ENCODE measurements at places on chromosomes 11 and 22.

DNA sequence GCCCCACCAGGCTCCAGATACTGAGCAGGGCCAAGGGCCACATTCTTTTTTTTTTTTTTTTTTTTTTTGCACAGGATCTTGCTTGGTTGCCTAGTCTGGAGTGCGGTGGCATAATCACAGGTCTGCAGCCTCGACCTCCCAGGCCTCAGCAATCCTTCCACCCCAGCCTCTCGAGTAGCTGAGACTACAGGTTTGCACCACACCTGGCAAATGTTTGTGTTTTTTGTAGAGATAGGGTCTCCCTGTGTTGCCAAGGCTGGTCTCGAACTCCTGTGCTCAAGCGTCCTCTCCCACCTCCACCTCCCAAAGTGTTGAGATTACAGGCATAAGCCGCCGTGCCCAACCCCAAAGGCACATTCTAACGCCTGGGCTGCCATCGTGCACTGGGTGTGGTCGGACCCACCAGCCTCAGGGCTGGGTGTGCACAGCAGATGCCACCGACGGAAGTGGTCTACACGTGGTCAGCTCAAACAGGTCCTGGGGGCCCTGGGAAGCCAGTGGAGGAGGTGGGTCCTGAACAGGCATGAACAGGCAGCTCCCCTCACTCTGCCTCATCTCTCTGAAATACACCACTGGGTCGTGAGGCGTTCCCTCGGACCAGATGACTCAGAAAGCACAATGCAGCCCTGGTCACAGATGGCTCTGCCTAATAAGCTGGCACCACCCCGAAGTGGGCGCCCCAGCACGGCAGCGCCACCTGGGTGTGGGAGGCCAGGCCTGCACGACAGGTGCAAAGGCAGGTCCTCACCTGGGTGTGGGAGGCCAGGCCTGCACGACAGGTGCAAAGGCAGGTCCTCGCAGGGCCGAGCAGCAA, 5.1 kb upstream of the B4GALNT4 start:
- DNase-seq: no peak

DNA sequence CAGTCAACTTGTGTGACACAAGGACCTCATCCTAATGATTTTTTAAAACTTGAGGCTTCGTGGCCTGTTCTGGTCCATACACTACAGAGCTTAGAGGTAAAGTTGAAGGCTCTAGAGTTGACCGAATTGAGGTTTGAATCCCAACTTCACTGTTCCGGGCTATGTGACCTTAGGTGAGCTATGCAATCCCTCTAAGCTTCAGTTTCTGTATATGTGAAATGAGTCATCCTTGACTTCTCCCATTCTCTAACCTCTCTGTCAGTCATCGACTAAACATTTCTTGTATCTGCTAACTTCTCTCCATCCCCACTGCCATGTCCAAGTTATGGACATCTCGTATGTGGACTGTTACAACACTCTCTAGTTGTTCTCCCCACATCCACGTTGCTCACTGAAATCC, 178.2 kb upstream of the TMEM45B start:
- DNase-seq: no peak

GRCh38 chr22:43300891-43301676, 42.1 kb downstream of the SCUBE1 start:
- no peak for DNase-seq

- DNase-seq: no peak
Observed at GRCh38 chr11:14444441-14445189, 55.0 kb downstream of the COPB1 start.

DNA sequence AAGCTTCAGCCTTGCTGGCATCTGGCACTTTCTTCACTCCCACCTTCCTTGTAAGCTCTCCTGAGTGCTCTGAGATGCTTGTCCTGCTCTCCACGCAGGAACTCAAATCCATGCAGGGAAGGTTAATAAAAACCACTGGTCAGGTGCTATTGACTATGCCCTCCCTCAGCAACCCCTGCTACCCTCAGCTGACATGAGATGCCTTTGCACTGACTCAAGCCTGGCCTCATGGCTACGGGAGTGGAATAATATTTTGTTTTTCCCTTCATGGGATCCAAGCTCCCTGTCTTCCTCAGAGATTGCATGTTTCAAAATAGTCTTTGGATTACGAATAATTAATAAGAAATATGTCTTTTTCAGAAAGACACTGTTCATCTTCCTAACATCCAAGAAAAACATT, 31.7 kb upstream of the ABCC8 start:
- no peak for DNase-seq

- no peak for DNase-seq
Observed at GRCh38 chr22:38981005-38981991, 849 bp upstream of the APOBEC3B start.

GRCh38 chr11:11010624-11011127, 152.8 kb upstream of the ZBED5 start:
- DNase-seq: no peak

DNA sequence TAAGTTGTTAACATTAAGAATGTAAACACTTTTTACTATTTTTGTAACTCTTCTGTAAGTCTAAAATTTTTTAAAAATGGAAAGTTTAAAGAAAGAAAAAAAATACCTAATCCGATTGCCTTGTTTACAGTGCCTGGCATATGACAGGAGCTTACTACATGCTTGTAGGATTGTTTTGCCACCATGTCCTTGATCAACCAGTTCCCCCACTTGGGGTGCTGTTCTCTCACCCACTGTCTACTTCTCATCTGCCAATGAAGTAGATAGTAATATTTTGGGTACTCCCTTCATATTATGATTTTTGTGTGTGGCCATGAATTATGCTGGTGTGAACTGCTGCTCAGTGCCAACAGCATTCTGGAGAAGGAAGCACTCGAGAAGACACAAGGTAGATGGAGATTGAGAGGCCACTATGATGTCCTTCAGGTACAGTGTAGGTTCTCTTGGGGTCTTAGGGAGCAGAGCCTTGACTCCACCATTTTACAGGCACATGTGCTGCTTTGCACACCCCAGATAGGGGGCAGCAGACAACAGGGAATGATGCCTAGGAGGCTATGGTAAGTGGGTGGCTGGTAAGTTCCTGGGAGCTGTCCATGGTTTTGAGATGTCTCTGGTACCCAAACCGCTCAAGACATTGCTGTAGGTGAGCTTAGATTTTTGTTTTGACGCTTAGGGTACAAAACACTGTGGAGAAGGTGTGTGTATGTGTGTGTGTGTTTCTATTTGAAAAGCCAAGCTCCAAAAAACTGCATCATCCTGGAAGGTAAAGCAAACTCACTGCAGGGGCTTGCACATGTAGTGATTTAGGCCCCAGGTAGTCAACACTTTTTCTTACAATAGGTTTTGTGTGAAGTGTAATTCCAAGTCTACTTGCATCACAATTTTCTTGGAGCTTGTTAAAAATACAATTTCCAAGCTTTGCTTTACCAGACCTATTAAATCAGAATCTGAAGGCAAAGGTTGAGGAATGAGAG, 494.5 kb upstream of the LARGE1 start:
- no peak for DNase-seq

GRCh38 chr11:85096939-85097338, 530.2 kb downstream of the DLG2 start:
- DNase-seq: no peak

GRCh38 chr22:29071261-29072045, 1.4 kb upstream of the KREMEN1 start:
- DNase-seq: no peak

- DNase-seq: no peak
Observed at GRCh38 chr11:69637941-69638871, 2.8 kb upstream of the CCND1 start.

DNA sequence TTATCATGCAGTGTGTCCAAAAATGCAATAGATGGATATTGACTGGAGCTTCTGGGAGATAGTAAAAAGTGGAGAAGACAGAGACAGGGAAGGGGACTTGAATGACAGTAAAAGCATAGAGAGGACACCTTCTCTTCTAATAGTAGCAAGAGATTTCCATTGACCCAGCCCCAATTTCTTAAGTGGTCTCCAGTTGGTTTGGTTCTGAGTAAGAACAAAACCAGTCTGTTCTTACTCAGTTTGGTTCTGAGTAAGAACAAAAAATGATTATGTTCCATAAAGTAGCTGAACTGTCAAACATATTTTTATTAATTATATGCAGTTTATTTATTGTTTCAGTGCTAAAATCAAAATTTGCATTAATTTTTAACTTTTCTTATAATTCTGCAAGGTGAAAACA, 316.8 kb upstream of the MPPED2 start:
- DNase-seq: no peak

GRCh38 chr11:86418106-86418505, 43.4 kb downstream of the CCDC81 start:
- DNase-seq: no peak

DNA sequence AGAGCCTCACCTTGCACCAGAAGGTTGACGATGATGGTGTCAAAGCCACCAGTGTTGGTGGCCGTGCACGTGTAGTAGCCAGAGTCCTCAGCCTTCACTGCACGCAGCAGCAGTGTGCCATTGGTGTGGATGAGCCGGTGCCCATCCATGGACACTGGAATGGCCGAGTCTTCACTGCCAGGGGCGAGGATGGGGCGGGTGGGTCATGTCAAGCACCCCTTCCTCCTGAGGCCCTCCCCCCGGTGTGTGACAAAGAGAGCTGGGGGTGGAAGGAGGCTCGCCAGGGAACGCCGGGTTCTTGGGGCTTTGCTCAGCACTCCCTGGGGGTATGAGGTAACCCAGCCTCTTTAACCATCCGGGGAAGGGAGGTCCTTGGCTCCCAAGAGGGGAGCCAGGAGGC, 111.6 kb downstream of the CEP164 start:
- no peak for DNase-seq

DNA sequence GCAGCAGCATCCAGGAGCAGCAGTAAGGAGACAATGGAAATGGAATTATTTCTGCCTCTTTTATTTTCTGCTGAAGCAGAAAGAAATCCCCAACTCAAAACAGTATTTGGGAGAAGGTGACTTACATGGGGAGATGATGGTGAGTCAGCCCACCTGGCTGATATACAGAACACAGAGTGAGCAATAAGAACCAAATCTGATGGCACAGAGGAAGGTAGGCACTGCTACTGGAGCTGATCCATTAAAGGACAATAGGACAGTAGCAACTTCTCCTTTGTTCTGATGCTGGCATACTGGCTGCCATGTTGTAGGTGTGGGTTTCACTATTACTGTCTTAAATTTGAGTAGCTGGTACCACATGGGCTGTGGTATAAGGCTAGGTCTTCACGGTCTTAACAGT, 45.2 kb downstream of the CLPB start:
- DNase-seq: no peak

- no peak for DNase-seq
Observed at GRCh38 chr22:28670161-28670560, 9.5 kb downstream of the TTC28 start.

DNA sequence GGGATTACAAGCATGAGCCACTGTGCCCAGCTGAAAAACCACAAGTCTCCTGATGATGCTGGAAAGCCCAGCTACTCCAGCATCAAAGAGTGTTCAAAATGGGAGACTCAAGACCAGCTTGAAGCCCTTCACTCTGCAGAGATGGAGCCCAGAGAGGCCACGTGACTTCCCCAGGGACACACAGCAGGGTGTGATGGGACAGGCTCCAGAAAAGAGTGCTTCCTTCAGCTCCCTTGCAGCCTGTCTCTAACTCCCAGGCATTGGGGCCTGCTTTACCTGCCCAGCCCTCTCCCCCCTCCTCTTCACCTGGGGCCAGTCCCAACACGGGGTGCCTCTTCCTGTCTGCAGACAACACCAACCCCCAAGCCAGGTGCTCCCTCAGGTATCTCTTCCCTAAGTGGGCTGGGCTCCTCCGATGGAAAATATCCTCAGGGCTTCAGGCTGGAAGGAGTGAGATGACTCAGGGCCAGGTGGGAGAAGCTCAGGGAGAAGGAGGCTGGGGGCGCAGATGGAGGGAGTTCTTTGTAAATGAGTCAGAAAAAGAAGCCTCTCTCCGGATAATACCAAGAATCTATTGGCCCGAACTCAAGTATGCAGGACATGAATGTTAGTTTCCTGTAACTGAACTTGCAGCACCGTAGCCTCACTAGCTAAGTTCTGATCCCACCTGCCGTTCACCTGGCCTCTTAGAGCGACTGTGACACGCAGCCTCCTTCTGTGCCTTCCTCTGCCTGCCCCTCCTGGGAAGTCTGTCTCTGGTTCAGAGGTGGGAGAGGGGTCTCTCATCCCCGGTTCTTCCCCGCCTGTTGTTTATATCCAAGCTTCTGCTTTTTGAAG, 326.6 kb downstream of the MN1 start:
- no peak for DNase-seq
